Gastrocnemius medialis (tissue), 4 donors: ENCODE measurements at places on chromosomes 6 and 20. TPM values are rescaled to one million over a fixed set of nuclear protein-coding genes. Genes with fewer than 3 reads are reported as not detected.

Gene BCAS1
- total RNA-seq, result 0.32 TPM

Gene PSMB1
- total RNA-seq, result 372 TPM

Gene BPIFA1
- not detected for total RNA-seq

Gene PPP1R16B
- 0.66 TPM for total RNA-seq

Gene LINC00237
- not detected for total RNA-seq

Gene ADGRF5
- total RNA-seq, result 49.2 TPM

Gene OPRM1
- not detected for total RNA-seq

Gene KIAA0408
- total RNA-seq, result 35.6 TPM

Gene RFX6
- not detected for total RNA-seq

Gene CEBPB
- 260 TPM for total RNA-seq

Gene PBOV1
- total RNA-seq, result not detected

Gene ADTRP
- total RNA-seq, result 0.73 TPM

Gene OR2B6
- not detected for total RNA-seq

Gene NPBWR2
- total RNA-seq, result not detected

Gene SIRPA
- 25.5 TPM for total RNA-seq

Gene CYP39A1
- 0.91 TPM for total RNA-seq

Gene FGD2
- total RNA-seq, result 0.39 TPM

Gene HLA-DRB5
- total RNA-seq, result 19.0 TPM

Gene C6orf15
- total RNA-seq, result not detected

Gene PRDM13
- not detected for total RNA-seq

Gene POLR3F
- total RNA-seq, result 8.7 TPM

Gene GPX5
- not detected for total RNA-seq

Gene SIRPB1
- not detected for total RNA-seq

Gene SLC17A4
- not detected for total RNA-seq

Gene TAF4
- 8.0 TPM for total RNA-seq

Gene ZNF184
- 4.6 TPM for total RNA-seq

Gene DEFB127
- not detected for total RNA-seq

Gene LTV1
- total RNA-seq, result 25.6 TPM
